ENCODE measurements at places on chromosomes 2 and 18.

- no peak for DNase-seq
Observed at GRCh38 chr2:238811759-238812158, 36.1 kb upstream of the TWIST2 start.

- no peak for DNase-seq
Observed at GRCh38 chr2:239724194-239724849, 300.8 kb downstream of the NDUFA10 start.

GRCh38 chr18:3612315-3612714 lies 162.3 kb downstream of the TGIF1 start:
- DNase-seq, result no peak

DNA sequence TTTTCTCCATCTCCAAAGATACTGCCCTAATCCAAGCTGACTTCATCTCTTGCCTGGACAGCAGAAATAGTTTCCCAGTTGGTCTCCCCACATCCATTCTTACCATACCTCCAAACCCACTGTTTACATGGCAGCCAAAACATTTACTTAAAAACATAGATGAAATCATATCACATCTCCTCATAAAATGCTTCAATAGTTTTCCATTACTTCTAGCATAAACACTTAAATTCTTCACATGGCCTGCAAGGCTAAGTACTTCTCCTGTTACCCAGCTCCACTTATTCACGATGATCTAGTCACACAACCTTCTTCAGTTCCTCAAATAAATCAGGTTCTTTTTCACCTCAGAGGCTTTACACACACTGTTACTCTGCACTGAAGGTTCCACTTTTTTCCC lies 185.8 kb upstream of the ACVR2A start:
- DNase-seq, result no peak

DNA sequence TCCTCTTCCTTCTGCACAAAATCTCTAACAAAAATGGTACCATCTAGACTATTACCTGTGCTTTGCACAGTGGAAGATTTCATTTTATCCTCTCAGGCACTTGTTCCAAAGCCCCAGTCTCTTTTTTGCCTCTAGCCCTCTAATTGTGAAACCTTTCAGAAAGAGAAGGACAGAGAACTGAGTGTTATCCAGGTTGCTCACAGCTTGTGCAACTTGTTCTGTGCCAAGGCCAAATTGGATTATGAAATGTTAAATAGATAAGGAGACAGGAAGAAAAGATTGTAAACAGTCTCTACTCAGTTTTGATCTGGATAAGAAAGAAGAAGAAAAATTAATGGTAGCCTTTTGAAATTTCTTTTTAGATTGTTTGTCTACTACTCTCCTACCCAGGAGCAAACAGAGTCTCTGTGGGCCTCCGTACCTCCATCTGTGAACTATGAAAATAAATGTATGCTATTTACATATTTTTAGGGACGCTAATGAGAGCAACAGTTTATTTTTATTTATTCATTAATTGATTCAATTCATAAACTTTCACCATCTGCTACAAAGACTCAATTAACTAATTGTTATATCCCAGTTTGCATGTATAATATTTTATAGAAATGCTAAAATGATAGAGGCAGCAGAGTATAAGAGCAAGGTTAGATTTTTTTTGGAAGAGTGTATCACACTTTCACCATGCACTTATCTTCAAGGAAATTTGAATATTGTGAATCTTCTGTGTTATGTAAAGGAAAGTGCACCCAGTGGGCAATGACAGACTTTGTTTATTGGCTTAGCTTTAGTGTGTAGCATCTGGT lies 339.0 kb upstream of the ETAA1 start:
- no peak for DNase-seq

- DNase-seq, result no peak
Observed at GRCh38 chr2:45283764-45284620, 274.7 kb upstream of the SIX2 start.

DNA sequence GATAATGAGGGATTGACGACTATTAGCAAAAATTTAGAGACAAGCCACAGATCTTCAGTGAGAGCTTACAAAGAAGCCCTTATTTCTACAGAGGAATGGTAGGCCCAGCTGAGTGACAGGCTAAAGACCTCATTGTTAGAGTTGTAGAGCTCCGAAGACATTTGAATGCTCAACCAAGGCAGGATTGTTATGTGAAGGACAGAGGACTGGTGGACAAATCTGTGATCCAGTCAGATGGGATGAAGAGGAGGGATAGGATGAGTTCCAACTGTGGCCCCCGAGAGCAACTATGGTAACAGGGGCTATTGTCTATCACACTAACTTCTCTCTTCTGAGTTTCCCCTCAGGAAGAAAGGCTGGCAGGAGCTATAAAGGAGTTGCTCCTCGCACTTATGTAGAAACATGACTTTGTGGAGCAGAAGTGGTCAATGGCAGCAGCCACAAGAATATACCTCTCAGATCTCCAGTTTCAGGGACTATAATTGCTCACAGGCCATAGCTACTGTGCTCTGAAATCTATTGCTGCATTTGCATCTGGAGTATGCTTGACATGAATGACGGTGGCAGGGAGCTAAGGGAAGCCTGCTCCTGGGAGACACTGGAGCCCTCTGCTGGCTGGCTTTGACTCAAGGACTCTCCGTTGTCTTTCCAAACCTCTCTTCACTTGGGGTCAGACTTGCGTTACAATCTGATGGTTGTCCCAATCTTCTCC lies 50.3 kb upstream of the GREB1L start:
- DNase-seq, result no peak

DNA sequence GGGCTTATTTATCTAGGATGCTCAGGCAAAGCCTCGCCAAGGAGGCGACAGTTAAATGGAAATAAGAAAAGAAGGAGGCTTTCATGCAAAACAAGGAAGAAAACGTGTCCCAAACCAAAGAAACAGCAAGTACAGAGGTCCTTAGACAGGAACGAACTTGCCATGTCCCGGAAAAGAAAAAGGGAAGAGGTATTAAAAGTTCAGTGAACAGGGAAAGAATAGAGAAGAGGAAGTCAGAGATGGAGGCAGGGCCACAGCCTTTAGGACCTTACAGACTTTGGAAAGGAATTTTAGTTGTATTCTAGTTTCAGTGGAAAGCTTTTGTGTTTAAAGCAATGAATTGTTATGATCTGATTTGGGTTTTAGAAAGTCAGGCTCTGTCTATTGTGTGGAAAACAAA lies 22.1 kb downstream of the IKZF2 start:
- DNase-seq, result no peak

DNA sequence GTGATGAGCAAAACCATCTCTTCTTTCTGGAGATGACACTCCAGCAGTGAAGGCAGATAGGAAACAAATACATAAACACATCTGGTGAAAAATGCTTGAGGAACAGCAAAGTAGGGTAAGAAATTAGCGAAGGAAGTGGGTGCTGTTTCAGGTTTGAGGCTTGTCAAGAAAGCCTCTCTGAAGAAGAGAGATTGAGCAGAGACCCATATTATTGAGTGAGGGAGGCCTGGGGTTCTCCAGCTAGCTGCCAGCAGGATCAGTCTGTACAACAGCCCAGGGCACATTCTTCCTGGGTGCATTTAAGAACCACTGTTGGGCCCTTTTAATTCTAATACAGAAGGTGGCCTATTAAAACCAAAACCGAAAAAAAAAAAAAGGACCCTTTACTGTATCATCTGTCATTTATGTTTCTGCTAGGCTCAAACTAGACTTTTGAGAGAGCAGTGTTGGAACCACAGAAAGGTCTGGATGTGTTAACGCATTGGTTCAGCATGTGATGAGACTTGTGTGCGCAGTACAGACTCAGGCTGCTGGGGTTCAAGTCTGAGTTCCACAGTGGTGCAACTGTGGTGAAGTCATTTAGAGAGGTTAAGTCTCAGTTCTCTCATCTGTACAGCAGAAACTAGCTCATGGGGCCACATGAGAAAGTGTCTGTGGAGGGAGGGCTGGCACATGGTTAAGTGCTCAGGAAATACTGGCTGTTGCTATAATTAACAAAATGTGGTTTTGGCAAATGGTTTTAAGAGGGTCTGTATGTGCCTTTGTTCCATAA lies 28.9 kb downstream of the MGAT5 start:
- DNase-seq, result no peak

DNA sequence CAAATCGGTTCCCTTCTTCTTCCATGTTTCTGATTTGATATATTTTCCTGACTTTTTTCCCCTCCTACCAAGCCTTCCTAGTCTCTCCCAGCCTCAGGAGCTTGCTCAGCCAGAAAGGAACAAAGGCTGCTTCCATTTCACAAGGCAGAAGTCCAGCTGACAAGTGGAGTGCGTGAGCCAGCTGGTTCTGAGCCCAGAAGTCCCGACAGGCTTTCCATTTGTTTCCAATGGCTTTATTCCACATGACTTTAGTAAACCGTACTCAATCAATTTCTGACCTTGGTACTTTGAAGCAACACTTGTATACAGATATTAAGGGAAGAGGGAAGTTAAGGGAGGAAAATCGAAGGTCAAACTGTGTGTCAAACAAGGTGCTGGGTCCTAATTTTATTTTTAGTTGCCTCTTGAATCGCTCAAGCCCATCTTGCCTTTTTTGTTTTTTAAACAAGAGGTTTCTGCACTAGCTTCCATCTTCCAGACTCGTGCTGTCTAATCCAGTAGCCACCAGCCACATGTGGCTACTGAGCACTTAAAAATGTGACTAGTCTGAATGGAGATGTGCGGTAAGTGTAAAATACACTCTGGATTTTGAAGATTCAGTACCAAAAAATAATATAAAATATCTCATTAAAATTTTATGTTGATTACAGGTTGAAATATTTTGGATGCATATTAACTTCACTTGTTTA lies 36.2 kb downstream of the WIPF1 start:
- peak; percentile 61 for DNase-seq

DNA sequence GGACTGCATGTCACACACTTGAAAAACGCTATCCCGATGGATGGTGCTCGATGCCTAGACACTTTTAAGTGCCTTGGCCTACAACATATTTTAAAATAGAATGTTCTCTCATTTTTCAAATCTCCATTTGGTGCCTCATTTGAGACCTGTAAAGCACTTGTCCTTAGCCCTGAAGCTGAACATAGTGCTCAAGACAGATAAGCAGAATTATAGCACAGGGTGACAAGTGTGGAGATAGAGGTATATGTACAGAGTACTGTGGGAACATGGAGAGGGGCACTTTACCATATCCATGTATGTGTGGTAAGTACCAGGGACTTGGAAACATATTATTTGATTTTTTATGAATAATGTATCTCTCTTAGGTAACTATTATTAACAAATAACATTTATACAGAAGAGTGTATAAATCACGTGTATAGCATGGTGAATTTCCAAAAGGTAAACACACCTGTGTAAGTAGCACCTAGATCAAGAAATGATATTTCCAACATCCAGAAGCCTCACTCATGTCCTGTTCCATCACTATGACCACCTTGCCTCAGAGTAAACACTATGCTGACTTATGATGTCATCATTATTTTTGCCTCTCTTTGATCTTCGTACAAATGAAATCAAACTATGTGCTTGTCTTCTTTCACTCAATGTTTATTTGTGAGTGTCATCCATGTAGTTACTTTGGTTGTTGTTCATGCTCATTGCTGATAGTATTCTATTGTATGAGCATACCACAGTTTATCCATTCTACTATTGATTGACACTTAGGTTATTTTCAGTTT lies 103.6 kb downstream of the BABAM2 start:
- no peak for DNase-seq

DNA sequence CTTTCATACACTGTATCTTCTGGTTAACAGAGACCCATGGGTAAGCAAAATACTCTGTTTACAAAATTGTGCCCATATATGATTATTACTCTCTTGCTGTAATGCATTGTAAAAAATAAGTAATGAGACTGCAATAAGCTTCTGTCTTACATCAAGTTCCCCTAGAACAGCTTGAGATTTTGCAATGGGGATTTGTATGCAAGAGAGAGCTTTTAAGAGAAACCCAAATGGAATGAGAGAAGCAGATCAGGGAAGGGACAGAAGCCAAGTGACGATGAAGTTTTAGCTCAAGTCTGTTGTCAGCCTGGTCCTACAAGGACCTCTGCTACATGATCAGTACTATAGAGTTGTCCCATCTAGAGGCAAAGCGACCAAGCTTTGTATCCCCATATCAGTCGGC lies 218.1 kb upstream of the VWC2L start:
- DNase-seq, result no peak

DNA sequence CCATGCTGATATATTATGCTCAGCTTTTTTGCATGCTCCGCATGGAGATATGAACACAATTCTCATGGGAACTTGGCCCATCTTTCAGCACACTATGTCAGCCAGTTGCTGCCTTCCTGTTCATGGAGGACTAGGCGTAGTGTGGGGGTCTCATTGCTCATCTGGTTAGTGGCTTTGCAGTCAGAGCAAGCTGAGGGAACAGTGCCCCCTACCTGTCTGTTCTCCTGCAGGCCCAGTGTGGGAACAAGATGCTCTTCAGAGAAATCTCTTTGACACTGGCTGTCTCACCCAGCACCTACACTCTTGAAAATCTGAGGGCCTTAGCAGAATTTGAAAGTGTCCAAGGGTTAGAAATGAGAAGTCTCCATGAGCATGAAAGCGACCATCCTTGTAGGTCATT lies 47.1 kb downstream of the SPTBN1 start:
- no peak for DNase-seq

DNA sequence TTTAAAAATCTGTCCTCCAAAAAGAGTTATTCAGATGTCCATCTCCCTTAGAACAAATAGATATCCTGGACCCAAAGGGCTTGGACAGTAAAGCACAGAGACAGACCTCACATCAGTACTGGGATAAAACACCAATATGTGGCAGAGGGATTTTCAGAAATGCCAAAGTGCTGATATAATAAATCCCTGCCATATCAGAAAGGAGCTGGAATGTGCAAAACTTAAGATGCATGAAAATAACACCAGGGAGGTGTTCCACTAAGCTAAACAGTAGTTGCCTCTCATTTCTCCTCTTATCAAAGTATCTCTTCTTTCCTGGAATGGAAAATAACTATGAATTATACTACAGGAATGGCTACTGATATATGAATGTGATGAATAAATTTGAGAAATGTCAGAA lies 13.2 kb downstream of the USP40 start:
- DNase-seq, result no peak

GRCh38 chr2:236659758-236660150 lies 90.1 kb downstream of the ACKR3 start:
- peak; percentile 89 for DNase-seq

DNA sequence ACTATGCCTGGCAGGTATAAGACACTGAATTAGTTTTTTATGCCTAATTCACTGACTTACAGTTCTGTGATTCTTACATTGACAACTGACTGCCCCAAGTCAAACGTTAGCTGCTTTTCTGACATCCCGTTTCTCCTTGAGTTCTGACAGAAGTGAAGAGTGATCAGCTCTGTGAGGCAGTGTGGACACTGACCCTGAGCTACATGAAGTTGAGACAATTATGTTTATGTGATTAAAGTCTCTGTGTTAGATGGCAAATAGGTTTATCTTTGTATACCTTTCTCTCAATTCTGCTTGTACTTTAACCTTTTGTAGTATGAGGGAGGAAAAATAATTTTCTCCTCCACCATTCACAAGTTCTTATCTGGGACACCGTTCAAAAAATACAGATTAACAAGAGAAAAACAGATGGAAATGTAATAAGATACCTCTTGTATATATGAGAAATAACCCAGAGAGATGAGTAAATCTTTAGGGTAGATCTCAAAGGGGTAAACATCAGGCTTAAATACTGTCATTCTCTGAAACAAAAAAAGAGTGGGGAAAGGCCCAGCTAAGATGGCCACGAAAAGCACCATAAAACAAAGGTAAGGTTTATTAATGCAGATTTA lies 85.4 kb upstream of the B3GNT2 start:
- no peak for DNase-seq

- no peak for DNase-seq
Observed at GRCh38 chr18:13452388-13452811, 233.8 kb downstream of the LDLRAD4 start.

- no peak for DNase-seq
Observed at GRCh38 chr2:191675807-191676721, 1.9 kb upstream of the NABP1 start.
